ENCODE measurements at places on chromosomes 1 and 21.

DNA sequence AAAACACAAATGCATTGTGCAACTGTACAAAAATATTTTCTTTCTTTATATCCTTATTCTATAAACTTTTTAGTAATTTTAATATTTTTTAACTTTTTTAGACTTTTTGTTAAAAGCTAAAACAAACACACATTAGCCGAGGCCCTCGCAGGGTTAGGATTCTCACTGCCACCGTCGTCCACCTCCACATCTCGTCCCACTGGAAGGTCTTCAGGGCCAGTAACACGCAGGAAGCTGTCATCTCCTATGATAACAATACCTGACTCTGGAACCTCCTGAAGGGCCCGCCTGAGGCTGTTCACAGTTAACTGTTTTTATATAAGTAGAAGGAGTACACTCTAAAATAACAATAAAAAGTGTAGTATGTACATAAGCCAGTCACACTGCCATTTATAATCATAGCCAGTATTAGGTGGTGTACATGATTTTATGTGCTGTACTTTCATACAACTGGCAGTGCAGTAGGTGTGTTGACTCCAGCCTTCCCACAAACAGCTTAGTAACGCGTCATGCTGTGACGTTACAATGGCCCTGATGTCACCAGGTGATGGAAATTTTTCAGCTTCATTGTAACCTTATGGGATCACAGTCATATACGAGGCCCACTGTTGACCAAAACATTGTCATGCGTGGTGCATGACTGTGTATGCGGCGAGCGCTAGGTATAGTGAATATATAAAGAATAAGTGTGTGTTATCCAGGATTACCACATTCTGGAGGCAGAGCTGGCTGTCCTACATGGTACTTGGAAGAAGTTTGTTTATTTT lies 8.8 kb downstream of the TFF2 start:
- DNase-seq = no peak

DNA sequence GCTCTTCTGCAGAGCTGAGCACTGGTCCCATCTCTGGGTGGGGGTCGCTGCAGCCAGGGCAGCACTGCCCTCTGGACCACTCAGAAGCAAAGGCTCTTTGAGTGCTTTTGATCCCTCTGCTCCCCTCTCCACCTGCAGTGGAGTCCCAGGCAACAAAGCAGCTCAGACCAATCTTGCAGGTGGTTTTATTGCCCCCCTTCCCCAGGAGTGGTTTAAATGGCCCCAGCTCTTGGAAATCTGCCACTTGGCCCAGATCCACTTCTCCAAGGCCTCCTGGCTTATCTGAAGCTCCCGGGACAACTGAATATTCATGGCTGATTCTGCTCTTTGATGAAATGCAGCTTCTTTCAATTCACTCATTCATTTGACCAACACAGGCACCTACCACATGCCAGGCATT lies 2.7 kb downstream of the STUM start:
- DNase-seq = no peak

GRCh38 chr1:233394860-233395717 lies 67.6 kb downstream of the MAP3K21 start:
- no peak for DNase-seq

GRCh38 chr21:31111093-31111492 lies 72.8 kb upstream of the KRTAP19-8 start:
- DNase-seq = no peak

- DNase-seq = no peak
Measured at GRCh38 chr1:211736351-211736915, 61.0 kb upstream of the NEK2 start.

- DNase-seq = no peak
Measured at GRCh38 chr1:171468120-171468750, 17.1 kb upstream of the PRRC2C start.

- DNase-seq = no peak
Measured at GRCh38 chr21:38385427-38386175, 112.7 kb downstream of the ERG start.

- no peak for DNase-seq
Measured at GRCh38 chr1:204366759-204367158, 7.0 kb upstream of the PLEKHA6 start.

DNA sequence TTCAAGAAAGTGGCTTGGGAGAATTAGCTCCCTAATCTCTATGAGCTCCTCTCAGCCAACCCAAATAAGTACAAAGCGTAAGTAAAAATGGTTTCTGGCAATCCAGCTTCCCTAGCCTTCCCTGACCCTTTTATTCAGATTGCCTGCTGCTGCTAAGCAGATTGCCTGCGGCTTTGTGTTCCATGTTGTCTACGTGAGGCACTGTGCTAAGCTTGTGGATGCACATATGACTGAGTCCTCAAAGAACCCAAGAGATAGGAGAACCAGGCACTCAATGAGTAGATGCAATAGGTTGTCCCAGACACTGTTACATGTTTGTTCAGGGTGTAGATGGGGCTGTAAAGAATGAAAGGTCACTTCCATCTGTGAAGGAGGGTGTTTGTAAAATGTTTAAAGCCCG lies 6.3 kb upstream of the OSBPL9 start:
- DNase-seq = no peak

DNA sequence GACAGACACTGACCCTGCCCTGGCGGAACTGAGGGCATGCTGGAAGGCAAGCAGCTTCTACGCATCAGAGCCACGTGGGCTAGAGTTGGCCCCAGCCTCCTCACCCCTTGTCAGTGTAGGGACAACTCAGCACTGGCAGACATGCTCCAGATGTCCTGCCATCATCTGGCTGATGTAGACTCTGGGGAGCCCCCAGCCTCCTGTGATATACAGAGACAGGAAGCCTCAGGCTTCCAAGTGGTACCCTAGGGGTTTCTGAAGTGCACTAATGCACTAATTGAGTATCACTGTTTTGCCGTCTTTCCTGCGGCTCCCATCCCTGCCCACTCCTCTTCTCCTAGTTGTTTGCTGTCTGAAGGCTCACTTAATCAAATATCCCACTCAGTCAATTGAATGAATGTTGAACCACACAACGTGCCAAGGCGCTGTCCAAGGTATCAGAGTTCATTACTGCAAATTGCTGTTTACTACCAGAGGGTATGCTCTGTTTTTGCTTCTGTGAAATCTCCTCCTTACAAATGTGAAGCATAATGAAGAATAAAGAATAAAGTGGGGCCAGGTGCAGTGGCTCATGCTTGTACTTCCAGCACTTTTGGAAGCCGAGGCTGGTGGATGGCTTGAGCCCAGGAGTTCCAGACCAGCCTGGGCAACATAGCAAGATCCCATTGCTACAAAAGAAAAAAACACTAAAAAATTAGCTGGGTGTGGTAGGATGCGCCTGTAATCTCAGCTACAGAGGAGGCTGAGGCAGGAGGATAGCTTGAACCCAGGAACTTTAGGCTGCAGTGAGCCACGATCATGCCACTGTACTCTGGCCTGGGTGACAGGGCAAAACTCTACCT lies 76.4 kb upstream of the ZBTB18 start:
- no peak for DNase-seq

- DNase-seq = no peak
Measured at GRCh38 chr1:236760480-236760879, 34.6 kb upstream of the MTR start.

DNA sequence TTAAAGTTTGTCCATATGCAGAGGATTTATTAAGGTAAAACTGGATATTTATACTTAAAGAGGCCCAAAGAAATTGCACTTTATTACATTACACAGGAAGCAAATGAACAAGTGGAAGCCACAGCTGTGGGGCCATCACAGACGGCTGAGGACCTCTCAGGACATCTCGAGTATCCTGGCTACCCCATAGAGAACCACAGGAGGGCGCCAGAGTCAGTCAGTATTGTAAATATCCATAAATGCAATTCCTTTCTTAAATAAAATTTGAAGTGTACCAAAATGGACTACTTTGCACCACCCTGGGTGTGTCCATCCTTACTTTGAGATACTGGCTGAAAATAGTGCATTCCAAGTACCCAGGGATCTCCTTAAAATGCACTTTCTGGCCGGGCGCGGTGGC lies 257.2 kb downstream of the MRPL39 start:
- no peak for DNase-seq

DNA sequence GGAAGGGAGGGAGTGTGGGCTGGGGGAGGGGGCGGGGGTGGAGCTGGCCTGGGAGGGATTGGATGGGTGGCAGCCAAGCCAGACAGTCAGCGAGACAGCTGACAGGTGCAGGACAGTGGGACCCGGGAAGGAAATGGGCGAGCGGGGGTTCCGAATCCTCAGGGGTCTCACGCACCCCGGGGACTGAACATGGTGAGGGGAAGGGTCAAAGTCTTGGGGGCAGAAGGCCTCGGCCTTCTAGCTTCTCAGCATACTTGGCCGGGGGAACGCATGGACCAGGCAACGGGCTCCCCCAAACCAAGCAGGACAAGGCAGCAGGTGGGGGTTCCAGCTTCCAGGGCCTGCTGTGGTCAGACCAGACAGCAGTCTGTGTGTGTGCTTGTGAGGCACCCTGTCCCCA lies 23.1 kb downstream of the CASZ1 start:
- no peak for DNase-seq

GRCh38 chr1:66374148-66374547 lies 159.8 kb upstream of the SGIP1 start:
- DNase-seq = no peak

GRCh38 chr1:9724706-9725476 lies 73.4 kb downstream of the PIK3CD start:
- DNase-seq = peak; percentile 63

DNA sequence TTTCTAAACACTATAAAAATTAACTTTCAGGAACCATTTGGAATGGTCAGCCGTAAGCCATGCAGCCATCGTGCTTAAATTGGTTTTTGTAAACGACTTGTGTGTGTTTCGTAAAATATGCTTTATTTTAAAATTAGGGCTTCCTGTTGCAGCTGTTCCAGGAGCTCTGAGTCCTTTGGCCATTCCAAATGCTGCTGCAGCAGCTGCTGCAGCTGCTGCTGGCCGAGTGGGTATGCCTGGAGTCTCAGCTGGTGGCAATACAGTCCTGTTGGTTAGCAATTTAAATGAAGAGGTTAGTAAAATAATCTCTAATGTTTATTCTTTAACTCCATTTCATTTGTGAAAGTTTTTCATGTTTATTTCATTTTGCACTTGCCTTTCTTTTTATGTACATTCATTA lies 83.1 kb downstream of the PTBP2 start:
- no peak for DNase-seq

DNA sequence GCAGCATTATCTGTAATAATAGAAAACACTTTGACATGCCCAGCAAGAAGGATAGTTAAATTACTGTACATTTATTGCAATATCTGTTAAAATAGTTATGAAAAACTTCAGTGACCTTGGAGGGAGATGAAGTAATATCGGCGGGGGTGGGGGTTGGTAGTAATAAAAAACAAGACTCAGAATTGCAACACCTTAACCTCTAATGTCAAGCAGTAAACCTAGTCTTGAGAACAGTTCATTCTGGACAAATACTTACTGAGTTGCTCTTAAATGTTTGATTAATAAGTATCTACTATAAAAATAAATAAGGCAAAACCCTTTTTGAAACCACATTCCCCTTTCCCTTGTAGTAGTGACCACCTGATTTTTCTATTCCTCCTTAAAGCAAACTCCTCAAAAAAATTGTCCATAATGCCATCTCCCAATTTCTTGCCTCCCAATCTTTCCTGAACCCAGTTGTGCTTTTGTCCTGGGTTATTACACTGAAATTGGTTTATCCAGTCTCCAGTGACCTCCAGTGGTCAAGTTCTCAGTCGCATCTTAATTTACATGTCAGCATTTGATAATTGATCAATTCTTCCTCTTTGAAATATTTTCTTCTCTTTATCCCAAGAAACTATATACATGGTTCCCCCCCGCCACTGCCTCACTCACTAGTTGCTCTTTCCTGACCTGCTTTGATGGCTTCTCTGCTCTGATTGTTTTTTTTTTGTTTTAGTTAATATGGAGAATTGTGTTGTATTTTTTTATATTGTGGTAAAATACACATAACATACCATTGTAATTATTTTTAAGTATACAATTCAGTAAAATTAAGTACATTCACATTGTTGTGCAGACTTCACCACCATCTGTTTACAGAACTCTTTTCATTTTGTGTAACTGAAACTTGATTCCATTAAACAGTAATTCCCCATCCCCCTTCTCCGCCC lies 36.8 kb downstream of the RAP1A start:
- no peak for DNase-seq

DNA sequence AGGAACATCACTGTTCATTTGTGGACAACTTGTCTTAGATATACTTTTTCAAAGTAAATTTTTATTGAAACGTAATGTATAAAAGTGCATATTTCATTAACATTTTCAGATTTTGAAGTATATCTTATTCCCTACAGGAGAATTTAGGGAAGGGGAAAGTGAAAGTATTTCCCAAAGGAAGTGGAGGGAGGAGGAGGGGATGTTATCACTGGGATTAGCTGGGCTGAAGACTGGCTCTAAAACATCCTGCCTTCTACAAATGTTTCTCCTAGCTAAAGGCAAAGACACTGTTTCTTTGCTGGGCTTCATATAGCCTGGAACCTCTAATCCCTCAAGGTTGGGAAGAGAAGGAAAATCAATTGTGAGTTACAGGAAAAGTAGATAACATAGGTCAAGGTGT lies 7.1 kb upstream of the ZNF697 start:
- DNase-seq = no peak

DNA sequence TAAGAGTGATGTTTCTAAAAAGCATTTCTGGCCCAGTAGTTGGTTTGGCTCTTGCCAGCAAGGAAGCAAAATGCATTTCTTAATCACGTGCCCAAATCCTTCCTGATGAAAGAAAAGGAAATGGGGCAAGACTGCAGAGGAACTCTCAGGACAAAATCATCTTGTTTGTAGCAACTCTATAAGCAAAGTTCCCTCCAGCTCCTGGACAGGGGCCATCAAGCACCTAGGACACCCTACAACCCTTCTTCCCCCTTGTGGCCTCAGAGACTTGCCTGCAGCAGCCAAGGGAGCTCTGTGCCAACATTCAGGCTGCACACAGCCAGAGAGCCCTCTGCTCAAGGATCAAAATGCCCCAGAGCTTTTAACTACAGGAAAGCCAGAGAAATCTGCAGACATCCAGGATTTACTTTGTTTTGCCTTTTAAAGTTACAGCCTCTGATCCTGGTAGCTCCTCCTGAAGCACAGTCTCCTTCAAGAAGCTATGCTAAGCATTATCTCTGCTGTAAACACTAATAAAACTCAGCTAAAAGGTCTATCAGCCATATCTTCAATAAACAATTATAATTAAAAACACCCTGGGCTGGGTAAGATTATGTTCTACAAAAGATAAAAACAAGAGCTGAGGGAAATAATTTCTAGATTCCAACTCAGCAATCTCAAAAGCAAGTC lies 105.0 kb downstream of the KIAA0319L start:
- DNase-seq = no peak

DNA sequence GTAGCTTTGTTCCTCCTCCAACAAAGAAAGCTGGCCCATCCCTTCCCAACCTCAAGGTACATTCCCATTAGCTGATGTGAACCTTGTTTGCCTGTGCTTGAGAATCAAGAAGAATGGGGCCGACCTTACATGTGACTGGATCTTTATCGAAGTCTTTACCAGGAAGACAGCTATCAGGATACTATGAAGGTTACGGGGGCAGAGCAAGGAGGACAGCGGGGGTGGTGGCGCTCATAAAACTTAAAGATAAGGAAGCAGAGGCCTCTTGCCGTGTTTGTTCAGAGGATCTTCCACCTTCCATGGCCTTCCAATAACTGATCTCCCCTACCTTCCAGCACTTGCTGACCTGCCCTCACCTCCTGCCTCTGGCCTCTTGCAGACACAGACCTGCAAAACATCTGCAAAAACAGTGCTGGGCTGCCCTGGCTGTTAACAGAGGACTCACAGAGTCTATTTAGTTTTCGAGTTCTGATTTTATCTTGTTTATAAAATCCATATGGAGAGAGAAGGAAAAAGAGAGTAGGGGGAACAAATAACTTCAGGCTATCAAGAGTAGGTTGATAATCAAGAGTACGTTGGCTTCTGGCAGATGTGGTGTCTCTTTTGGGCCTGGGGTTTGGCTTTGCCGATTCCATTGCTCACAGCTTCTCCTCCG lies 198.0 kb downstream of the HUNK start:
- DNase-seq = no peak

GRCh38 chr1:173175514-173176145 lies 31.5 kb downstream of the TNFSF4 start:
- DNase-seq = no peak
